Stimulated activated naive CD4-positive, alpha-beta T cell (primary cell): ENCODE measurements at places on chromosomes 16 and 17.
A peak's percentile ranks its signal among the peaks of the same experiment; 100 is the strongest.

DNA sequence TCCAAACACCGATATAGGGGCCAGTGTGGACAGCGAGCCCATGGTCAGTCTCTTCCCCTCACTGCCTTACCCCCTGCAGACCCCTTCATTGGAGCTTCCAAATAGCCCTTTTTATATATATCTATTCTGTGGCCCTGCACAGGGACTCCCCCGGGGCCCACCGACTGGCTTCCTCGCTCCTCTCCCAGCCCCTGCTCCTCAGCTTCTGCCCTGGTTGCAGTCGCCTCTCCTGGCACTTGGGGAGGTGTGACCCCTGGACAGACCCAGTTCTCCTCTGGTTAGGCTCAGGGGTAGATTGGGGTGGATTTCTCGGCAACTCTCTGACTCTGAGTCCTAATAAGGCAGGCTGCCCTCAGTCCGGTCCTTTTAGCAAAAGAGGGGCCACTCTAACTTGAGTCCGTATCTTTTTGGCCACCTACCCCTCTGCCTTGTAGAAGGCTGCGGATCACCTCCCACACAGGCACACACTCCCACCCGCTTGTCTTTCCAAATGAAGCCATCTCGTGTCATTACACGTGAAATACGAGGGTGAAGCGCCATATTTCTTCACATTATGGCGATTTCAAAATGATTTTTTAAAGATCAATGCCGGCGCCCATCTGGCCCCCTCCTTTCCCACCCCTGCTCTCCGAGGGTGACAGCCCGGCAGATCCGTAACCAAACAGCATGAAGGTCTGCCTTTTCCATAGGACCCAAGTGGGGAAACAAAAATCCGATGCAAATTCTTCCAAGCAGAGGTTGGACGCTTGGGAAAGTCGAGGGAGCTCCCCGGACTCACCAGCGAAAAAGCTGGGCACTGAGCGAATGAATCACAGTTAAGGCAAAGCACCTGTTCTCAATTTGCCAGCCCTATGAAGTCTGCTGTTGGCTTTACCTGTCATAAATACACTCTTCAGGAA, 1.7 kb upstream of the HOXB9 start:
- DNase-seq = no peak

GRCh38 chr16:76214856-76215255, 62.3 kb upstream of the CNTNAP4 start:
- no peak for DNase-seq

DNA sequence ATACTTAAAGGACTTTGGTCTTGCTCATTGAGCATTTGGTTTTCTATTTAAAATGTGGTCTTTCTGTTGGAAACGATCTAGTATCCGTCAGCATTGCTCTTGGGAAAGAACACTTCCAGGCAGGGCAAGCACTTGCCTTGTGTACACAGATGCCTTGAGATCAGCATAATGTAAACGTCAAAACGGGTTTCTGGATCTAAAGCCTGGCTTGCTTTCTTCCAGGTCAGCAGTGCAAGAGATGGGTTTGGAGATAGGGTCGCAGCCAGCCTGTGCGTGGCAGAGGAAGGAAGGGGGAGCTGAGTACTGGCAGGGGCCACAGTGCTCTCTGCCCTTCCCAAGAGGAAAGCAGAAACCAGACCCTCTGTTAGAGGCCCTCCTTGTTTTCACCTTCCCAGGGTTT, 175.5 kb downstream of the LGALS9B start:
- DNase-seq = no peak

GRCh38 chr16:72287649-72288048, 115.7 kb upstream of the PMFBP1 start:
- DNase-seq = no peak

DNA sequence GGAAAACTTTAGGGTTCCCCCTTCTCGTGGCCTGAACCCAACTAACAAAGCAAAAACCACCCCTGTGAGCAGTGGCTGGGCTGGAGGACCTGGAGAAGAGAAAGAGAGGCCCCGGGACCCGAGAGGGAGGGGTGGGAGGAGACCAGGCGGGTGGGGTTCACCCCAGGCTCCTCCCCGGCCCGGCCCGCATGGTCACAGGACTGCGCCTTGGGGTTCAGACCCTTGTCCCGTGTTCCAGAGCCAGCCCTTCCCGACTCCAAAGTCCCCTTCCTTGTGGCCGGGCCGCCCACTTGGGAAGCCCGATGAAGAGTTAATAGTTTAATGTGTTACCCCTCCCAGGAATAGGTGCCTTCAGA, 852 bp downstream of the MARVELD3 start:
- no peak for DNase-seq

GRCh38 chr17:29031488-29031887, 11.5 kb upstream of the PIPOX start:
- DNase-seq = no peak

GRCh38 chr16:6853565-6853964, 479.1 kb upstream of the RBFOX1 start:
- DNase-seq = no peak

DNA sequence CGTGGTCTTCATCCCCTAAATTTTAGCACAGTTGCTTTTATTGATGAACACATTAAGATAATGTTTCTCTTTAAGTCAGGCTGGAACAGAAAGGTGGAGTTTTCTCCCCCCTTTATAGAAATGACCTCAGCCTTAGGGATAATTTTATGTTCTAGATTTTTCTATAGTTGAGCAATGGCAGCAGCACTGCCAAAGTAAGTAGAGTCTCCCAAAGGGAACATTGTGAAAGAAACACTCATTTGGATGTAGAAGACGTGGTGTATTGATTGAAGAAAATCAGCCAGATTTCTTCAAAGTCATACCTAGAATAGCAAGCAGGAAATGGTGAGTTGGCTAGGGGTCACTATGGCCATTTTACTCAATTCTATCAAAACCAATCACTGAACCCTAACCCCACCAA, 122.5 kb downstream of the DNAH9 start:
- no peak for DNase-seq

- DNase-seq = no peak
Observed at GRCh38 chr16:86062271-86062965, 163.5 kb downstream of the IRF8 start.

GRCh38 chr16:67736858-67737257, 17.7 kb upstream of the GFOD2 start:
- no peak for DNase-seq

- no peak for DNase-seq
Observed at GRCh38 chr17:27575096-27575911, 55.7 kb upstream of the LGALS9 start.

DNA sequence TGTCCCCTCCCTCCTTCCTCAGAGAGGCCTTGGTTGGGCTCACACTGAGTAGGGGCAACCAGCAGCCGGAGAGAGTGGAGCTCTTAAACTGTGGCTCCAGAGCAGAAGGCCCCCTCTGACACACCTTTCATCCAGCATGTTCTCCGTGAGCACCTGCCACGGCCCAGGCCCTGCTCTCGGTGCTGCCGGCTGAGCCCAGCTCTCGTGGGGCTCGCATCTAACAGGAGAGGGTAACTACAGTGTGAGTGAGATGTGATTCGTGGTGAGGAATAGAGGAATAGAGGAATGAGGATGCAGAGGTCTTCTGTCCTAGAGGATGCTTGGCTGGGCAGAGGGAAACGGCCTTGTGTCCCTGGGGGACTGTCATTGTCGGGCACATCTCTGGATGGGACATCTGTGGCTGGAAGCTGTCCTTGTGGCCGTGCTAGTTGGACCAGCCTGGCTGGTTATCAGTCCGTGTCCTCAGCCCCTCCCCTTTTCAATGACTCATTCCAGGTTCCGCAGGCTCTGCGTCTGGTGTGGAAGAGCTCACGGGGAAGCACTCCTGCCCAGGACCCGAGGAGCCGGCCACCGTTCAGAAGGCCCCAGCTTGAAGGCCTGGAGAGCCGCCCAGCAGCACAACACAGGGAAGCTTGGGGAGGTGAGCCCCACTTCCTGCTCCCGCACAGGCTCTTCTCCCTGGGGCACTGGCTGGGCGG, 11.9 kb upstream of the DNASE1 start:
- DNase-seq = no peak

DNA sequence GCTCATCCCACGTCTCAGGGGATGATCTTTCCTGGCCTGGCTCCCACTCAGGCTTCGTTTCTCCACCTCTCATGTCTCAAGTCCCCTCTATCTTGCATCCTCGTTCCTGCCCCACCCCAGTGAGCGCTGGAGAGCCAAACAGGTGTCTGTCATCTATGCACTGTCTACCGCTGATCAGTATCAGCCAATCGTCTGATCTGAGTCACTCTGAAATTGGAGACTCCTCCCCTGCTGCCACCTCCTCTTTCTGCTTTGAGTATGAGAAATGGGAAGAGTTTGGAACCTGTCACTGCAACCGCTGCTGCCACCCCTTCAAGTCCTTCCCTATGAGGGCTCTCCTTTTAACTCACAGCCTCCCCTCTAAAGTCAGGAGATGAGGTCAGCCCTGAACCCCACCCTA, 28.0 kb downstream of the FZD2 start:
- no peak for DNase-seq

GRCh38 chr16:12111223-12111622, 134.7 kb downstream of the SNX29 start:
- DNase-seq = no peak

DNA sequence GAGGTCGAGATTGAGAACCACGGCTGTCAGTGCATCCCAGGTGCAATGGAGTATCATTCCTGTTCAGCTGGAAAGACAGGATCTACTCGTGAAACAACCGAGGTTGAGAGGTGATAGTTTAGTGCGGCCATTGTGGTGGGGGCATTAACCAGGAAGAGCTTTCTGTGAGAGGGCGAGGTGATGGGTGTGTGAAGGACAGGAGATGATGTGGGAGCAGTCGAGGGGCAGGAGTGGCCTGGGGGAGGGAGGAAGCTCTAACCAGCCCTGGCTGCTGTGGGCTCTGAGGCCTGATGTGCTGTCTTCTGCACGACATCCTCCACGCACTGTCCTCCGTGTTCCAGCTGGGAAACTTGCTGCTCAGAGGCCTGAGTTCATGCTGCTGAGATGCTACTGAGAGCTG, 22.0 kb downstream of the GOSR2 start:
- no peak for DNase-seq

DNA sequence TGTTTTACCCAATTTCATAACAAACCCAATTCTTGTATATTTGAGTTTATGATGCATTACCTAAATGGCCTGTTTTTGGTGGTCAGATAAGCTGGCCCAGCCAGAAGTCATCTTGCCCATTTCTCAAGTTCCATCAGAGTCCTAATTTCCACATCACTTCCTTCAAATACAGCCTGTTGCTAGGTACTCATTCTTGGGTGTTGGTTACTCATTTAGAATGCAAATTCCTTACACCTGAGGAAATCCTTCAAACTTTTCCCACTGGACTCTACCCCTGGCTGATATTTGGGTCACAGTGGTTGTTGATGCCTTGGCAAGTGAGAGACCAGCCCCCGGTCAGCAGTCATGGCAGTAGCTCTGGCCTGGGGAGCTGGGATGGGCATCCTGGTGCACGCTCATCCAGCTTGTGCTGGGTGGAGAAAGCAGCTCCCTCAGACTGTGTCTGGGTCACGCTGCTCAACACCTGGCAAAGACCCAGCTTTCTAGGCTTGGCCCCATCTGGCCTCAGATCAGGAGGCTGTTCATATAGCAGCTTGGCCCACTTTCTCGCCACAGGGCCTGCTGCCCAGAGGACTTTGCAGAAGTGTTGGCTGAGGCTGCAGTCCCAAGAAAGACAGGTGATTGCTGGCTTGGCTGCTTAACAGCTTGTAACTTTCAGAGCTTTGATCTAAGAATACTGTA, 25.8 kb downstream of the WSB1 start:
- no peak for DNase-seq

GRCh38 chr17:30021708-30022317, 80.4 kb downstream of the EFCAB5 start:
- DNase-seq = no peak

DNA sequence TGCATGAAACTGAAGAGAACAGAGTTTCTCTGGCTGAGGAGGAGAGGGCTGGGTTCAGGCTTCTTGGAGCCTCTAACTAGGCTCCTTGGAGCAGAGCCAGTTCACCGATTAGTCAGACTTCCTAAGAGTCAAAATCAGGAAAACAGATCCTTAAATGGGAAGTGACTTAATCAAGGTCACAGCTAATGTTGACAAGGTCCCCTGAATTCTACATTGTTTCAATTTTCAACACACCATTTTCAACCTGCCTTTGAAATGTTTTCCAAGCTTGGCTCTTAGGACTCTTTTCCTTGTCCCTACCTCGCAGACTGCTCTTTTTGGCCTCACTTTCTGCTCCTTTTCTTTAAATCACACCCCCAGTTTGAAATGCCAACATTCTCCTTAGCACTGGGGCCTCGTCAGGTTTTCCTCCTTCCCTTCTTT, 16.3 kb downstream of the MYL4 start:
- DNase-seq = no peak

DNA sequence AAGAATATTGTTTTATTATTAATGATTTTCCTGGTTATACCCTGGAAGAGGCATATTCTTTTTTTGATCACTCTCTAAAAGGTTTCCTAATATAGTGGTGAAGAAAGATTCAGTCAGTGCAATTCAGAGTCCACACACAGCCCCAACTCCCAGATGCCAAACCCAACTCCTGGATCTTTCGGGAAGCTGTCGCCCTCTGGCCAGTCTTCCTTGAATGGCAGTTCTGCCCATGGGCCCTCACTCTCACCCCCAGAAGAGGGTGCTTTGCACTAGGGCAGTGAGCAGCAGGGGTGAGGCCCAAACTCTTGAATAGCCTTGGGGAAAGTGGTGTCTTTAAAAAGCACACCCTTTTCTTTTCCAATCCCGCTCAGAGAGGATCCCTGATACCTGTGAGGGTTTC, 11.0 kb downstream of the KRT32 start:
- DNase-seq = no peak

GRCh38 chr16:31696968-31697743, 169.5 kb downstream of the AHSP start:
- DNase-seq = no peak

- peak; percentile 60 for DNase-seq
Observed at GRCh38 chr16:28317040-28317880, 24.9 kb downstream of the SBK1 start.

DNA sequence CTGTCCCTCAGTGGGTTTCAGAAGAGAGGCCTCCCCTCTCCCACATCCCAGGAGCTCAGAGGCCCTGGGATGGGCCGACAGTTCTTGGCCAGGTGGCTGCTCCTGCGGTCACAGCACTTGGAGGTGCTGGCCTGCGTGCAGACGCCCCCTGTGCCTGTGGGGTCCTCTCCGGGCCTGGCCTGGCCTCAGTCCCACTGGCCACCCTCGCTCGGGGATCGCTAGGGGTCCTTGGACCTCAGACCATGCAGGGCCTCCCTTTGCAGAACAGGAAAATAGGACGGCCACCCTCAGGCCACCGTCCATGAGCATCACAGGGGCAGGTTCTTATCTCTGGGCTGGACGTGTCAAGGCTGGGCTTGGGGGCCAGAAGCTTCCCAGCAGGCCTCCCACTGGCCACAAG, 30.0 kb downstream of the METRNL start:
- DNase-seq = no peak

- DNase-seq = no peak
Observed at GRCh38 chr16:77387815-77388209, 47.0 kb downstream of the ADAMTS18 start.

GRCh38 chr17:77594416-77595209, 363.9 kb upstream of the TNRC6C start:
- DNase-seq = no peak

- DNase-seq = no peak
Observed at GRCh38 chr17:61488878-61489718, 36.9 kb downstream of the TBX4 start.
